Breast epithelium (tissue), 4 donors: ENCODE measurements at places on chromosomes 3 and 15. TPM values are rescaled to one million over a fixed set of nuclear protein-coding genes. Genes with fewer than 3 reads are reported as not detected.

DNA sequence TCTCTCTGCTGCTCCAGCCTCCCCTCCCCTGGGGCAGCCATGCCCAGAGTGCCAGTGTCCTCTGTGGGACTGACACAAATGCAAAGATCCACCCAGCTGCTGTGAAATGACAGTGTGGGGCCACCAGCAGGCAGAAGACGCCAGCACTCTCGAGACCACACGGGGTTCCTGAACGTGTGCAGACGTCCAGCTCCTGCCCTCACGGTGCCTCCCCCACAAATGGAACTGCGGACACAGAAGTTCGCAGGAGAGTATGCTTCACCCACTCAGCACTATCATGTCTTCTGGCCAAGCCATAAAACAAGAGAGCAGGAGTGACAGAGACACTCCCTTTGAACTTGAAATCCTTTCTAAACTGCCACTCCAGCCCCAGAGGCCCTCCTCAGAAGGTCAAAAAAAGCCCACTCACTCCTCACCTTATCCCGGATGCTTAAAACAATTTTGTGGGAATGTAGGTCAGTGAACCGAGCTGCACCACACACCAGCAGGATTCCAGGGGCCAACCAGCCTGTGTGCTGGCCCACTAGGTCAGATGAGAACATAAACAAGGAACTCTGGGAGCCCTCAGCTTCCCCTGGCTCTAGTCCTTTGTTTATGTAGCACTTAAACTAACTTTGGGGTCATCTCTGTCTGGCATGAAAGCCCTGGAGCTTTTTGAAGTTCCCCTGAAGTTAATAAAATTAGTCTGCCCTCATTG is 112.6 kb downstream of the DNAJB8 start:
- DNase-seq: no peak
- no peaks in the 10 kb centered on the region for H3K27me3 ChIP-seq
- no peak overlapping the region for H3K27ac ChIP-seq
- no peaks in the 10 kb centered on the region for H3K36me3 ChIP-seq
- no peak overlapping the region for H3K4me3 ChIP-seq
- no peaks in the 10 kb centered on the region for H3K4me1 ChIP-seq

DNA sequence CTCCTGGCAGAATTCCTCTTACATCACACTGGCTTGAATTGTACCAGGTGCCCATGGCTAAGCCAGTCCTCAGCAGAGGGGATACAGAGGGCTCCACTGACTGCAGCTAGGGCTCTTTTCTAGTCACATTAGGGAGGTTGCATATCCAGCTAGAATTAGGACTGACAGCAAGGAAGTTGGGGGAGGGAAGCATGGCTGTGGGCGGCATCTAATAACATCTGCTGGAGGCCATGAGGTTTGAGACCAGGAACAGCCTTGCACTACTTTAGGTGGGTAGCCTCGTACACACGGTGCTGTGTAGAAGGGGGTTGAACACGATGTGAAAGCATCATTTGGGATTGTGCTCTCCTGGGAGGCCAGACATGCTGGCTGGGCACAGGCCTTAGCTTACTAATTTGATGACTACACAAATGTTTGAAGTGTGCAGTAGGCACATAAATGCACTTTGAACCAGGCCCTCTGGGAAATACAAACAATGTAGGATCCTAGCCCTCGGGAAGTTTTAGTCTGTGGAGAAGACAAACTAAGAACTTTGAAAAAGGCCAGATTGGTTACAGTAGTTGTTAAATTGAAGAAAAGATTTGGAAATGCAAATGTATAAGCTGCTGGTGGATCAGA is 30.2 kb downstream of the CHCHD6 start:
- no peak overlapping the region for H3K27ac ChIP-seq
- DNase-seq: no peak
- H3K36me3 ChIP-seq: no peaks in the 10 kb centered on the region

The CYP8B1 gene
- total RNA-seq: not detected

DNA sequence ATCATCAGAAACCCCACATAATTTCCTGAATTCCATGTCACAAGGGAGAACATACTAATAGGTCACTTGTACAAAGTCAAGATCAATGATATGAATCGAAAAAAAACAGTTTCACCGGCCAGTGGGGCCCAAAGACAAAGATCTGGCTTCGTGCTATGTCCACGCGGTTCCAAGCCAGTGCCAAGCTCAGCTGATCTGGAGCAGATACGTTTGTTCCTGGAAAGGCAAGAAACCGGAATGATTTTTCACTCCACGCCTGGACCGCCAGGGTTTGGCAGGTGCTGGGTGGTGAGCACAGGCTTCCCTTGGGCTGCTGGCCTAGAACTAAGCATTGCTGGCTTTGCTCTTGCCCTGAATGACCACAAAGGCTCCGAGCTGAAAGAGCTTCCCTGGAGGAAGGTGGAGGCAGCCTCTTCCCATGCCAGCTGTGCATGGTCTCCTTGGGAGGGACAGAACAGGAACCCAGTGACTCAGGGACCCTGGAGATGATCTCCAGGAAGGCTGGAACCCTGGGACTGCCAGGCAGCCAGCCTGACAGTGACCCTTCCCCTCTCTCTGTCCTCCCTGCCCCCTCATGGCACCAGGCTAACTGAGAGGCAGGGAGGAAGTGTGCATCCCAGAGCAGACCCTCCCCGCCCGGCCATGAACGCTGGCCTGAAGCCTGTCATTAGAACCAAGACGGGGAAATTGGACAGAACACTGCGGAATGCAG is 40.9 kb downstream of the TRPM1 start:
- no peaks in the 10 kb centered on the region for H3K36me3 ChIP-seq
- no peaks in the 10 kb centered on the region for H3K27me3 ChIP-seq
- H3K4me3 ChIP-seq: no peak overlapping the region
- no peaks in the 10 kb centered on the region for H3K4me1 ChIP-seq
- no peak for DNase-seq

The GCHFR gene
- total RNA-seq: 100 TPM

DNA sequence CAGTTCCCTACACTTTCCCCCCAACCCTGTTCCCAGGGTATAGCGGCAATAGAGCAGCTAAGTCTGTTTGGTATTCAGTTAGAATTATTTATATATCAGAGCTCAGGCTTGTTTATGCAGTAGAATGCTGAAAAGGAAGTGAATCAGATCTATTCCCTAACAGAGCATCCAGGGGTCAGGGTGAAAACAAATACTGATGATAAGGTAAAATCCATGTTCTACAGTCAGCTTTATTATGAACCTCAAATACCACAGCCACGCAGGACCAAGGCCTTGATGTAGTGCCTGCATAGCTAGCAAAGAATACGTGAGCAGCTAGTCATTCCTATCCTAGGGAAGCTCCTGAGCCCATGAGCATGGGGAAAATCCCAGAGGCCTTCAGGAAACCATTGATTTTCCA is 229.7 kb upstream of the ICE2 start:
- no peaks in the 10 kb centered on the region for H3K27me3 ChIP-seq
- no peaks in the 10 kb centered on the region for H3K36me3 ChIP-seq

GRCh38 chr15:71279757-71280141 is 164.5 kb downstream of the THSD4 start:
- H3K27me3 ChIP-seq: no peaks in the 10 kb centered on the region
- H3K27ac ChIP-seq: peak overlapping the region; percentile 79
- H3K4me3 ChIP-seq: no peak overlapping the region

DNA sequence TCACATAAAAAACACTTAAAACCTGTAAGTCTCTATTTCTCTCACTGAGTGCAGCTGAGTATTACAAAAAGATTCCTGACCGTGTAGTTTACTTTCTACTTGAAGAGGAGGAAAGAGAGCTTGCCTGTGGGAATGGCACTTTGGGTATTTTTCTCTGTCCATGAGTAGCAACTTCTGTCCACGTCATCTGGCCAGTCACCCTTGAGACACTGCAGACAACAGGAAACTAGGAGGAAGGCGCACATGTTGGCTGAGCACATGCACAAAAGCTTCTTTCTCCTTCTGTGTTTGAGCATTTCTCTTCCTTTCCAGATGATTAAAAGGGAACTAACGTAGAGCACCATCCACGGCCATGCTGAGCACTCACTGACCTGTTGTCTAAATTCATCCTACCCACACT is 19.7 kb downstream of the STARD5 start:
- H3K27me3 ChIP-seq: no peaks in the 10 kb centered on the region
- H3K36me3 ChIP-seq: no peaks in the 10 kb centered on the region
- no peak for DNase-seq
- H3K4me3 ChIP-seq: no peak overlapping the region
- peak overlapping the region; percentile 13 for H3K27ac ChIP-seq

The HOMER2 gene
- total RNA-seq: 77.7 TPM

The PODXL2 gene
- 10.6 TPM for total RNA-seq

DNA sequence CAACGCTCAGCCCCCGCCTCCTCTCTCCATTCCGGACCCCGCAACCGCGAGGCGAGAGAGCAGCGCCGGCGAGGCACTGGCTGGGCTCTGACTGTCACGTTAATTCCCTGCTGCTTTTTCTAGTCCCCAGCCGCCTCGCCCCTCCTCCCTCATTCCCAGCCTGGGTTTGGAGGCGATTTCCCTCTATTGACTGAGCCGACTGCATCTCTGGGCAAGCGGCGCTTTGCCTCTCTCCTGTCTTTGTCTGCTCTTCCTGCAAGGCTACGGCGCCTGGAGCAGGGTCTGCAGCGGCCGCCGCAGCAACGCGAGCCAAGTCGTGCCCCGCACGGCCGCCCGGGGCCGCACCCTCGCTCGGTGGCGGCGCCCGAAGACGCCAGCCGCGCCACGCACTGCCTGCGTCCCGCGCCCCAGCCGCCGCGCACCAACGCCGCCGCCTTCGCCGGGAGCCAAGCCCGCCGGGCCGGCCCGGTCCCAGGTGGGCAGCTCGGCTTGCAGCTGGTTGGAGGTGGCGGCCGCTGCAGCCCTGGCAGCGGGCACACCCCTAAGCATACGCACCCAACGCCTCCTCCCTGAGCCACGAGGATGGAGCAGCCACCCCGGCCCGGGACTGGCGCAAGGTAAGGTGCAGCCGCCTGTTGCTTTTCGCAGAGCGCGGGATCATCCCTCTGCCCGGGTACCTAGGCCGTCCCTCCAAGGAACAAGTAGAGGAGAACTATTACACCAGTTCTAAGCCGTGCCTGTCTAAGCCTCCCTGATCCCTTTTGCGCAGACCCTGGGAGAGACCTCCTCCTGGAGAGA is at the start of gene LRRC3B:
Gene LRRC3B, plus strand, starts transcription at position 152 of the 798 bp plus-strand sequence. CDS start 86,901 bp downstream, outside the sequence.
- H3K4me1 ChIP-seq: no peaks in the 10 kb centered on the region
- peak within 1 kb of the TSS; percentile 68 for H3K4me3 ChIP-seq
- peak within 1 kb of the TSS; percentile 2 for H3K27ac ChIP-seq
- H3K36me3 ChIP-seq: no peaks in the 10 kb centered on the region

DNA sequence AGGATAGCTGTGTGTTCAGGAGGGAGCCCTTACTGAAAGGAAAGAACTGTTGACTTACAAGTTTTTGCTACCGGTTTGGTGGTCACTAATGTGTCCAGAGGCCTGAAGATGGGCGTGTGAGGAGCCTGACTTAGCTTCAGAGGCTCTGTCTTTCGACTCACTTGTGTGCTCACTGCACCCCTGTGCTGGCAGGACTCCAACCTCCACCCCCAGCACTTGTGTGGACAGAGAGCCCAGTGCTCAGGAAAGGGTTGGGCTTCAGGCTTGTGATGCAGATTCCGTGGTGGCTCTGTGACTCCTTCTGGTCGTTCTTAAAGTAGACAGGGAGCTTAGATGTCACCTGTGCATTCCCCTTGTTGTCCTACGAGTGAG is 100.9 kb downstream of the PGPEP1L start:
- no peaks in the 10 kb centered on the region for H3K36me3 ChIP-seq
- H3K27ac ChIP-seq: peak overlapping the region; percentile 24
- H3K4me3 ChIP-seq: no peak overlapping the region
- H3K4me1 ChIP-seq: no peaks in the 10 kb centered on the region
- H3K27me3 ChIP-seq: no peaks in the 10 kb centered on the region
- DNase-seq: no peak

The LYZL4 gene
- total RNA-seq: not detected

The SLC22A14 gene
- total RNA-seq: 0.29 TPM

DNA sequence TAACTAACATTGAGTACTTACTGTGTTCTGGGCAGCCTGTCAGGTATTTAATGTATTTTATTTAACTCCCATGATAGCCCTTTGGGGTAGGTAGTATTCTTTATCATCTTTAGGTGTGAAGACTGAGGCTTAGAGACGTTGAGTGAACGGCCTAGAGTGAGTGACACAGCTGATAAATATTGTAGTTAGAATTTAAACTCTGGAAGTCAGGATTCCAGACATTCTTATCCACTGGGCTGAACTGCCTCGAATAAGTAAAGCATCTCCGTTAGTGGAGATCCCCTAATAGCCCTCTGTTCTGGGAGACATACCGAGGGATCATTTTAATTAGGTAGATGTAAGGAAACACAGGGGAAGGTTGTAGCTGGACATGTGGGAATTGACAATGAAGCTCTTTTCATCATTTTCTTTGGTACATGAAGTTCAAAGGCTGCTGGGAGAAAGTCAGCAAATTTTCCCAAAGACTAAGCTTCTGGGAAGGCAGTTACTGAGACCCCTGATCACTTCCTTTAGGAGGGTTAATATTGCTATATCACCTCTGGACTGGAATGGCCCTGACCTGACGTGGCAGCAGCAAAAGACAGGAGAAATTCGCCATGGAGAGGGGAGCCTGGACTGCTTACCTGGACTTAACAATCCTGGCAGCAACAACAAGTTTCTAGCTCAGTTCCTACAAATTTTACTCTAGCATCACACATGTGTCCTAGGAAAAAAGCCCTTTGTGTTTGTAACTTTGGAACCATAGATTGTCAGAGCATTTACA is 11.7 kb upstream of the PDCD6IP start:
- no peak for DNase-seq
- no peaks in the 10 kb centered on the region for H3K36me3 ChIP-seq
- H3K27me3 ChIP-seq: no peaks in the 10 kb centered on the region
- no peaks in the 10 kb centered on the region for H3K4me1 ChIP-seq

The LRRC31 gene
- 0.29 TPM for total RNA-seq

GRCh38 chr15:27774191-27774590 is 324.9 kb downstream of the OCA2 start:
- H3K4me3 ChIP-seq: no peak overlapping the region
- no peak for DNase-seq
- H3K27ac ChIP-seq: no peak overlapping the region
- H3K36me3 ChIP-seq: no peaks in the 10 kb centered on the region

The GASK1A gene
- total RNA-seq: 20.5 TPM

DNA sequence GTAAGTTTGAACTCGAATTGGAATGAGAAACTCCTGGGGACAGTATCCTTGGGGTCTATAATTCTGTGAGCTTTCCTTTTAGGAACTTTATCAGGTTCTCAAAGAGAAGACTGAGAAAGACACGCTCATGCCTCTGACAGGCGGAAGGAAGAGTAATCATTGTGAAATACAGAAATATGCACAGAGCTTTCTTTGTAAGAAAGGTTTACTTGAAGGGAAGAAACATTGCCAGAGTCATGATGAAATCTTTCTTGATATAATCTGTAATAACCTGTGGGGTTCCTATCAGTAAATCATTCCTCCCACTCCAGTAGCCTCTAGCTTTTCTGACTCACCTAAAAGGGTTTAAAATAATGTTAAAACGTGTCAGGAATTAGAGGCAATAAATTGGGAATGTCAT is 83.6 kb upstream of the CCDC39 start:
- H3K27me3 ChIP-seq: no peaks in the 10 kb centered on the region
- DNase-seq: no peak
- no peaks in the 10 kb centered on the region for H3K36me3 ChIP-seq
- H3K4me1 ChIP-seq: no peaks in the 10 kb centered on the region
- peak overlapping the region; percentile 15 for H3K27ac ChIP-seq

- H3K4me3 ChIP-seq: peak overlapping the region; percentile 30
- H3K36me3 ChIP-seq: no peaks in the 10 kb centered on the region
- no peak for DNase-seq
- no peaks in the 10 kb centered on the region for H3K27me3 ChIP-seq
- H3K4me1 ChIP-seq: peaks cover 31% of the 10 kb centered on the region
These were observed 6.5 kb downstream of the CHD2 start for GRCh38 chr15:92906563-92907081.

GRCh38 chr15:76448755-76449154 is 112.2 kb downstream of the ISL2 start:
- no peak overlapping the region for H3K4me3 ChIP-seq
- no peak for DNase-seq
- no peaks in the 10 kb centered on the region for H3K27me3 ChIP-seq
